NCI-H187 treated with DMSO at 0.1 percent for 48 hours (cell line): ENCODE measurements at places on chromosomes 3 and 15.

- peak; percentile 36 for DNase-seq
These were observed 127.2 kb downstream of the EBLN2 start for GRCh38 chr3:73188707-73189106.

DNA sequence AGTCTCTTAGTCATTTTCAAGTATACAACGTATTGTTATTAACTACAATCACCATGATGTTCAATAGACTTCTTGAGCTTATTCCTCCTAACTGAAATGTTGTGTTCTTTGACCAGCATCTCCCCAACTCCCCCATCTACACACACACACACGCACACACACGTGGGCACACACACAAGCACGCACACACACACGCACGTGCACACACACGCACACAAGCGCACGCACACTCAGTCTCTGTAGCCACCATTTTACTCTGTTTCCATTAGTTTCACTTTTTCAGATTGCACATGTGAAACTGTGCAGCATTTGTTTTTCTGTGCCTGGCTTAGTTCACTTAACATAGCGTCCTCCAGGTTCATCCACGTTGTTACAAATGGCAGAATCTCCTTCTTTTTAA lies 247.0 kb downstream of the XXYLT1 start:
- no peak for DNase-seq

GRCh38 chr15:77974098-77974414 lies 103.5 kb downstream of the TBC1D2B start:
- DNase-seq: no peak

DNA sequence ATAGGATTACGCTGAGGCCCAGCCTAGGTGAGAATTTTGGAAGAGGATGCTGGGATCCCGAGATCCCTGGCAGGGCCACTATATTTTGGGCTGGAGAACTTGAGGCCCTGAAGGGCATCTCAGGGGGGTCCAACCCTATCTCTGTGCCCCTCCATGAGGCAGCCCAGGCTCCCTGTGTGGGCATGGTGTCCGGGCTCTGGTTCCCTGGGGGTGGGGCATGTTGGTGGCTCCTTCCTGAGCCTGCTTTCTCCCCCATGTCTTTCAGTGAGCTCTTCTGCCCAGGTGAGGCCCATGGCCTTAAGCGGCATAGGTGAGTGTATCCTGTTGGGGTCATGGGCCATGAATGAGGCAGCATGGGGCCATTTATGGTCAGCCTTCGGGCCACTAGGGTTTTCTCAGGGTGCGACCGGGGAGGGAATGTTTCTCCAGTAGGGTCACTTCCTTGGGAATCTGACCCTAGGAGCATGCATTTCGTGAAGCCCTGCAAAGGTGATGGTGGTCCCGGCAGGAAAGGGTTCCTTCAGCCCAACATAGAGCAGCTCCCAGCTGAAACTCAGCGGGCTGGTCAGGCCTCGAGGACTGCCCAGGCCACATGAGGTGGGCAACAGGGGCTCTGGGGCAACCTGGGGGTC lies 191.3 kb downstream of the UBE3A start:
- no peak for DNase-seq

GRCh38 chr15:63371297-63371918 lies 10.2 kb downstream of the CA12 start:
- DNase-seq: no peak

DNA sequence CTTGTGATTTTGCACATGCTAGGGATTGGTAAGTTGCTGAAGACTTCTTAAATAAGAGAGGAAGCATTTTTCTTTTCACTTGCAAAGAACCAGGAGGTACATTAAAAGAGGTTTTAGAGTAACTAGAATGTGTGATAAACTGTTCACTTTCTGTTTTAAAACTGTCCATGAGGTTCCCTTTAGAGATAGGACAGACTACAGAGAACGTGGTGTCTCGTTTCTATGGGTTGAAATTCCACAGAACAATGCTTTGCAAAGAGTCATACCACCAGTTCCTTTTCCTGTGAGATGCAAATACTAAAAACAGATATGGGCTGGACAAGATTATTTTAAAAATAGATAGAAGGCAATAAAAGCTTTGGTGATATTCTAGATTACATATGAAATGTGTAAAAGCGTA lies 372.8 kb downstream of the TIGIT start:
- no peak for DNase-seq

- no peak for DNase-seq
These were observed 205.7 kb downstream of the UACA start for GRCh38 chr15:70557521-70558258.

GRCh38 chr3:98029083-98029482 lies 6.0 kb downstream of the GABRR3 start:
- DNase-seq: no peak

- peak; percentile 12 for DNase-seq
These were observed 13.4 kb upstream of the FAM98B start for GRCh38 chr15:38440353-38441129.

DNA sequence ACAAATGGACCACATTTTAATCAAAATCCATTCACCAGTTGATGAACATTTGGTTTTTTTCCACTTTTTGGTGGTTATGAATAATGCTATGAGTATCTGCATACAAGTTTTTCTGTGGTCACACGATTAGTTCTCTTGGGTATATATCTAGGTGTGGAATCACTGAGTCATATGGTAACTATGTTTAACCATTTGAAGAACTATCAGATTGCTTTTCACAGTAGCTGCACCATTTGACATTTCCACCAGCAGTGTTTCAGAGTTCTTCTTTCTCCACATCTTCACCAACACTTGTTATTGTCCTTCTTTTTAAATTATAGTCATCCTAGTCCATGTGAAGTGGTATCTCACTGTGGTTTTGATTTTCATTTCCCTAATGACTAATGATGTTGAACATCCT lies 33.3 kb upstream of the ATG7 start:
- DNase-seq: no peak
